ENCODE measurements at places on chromosomes 3 and 15.

DNA sequence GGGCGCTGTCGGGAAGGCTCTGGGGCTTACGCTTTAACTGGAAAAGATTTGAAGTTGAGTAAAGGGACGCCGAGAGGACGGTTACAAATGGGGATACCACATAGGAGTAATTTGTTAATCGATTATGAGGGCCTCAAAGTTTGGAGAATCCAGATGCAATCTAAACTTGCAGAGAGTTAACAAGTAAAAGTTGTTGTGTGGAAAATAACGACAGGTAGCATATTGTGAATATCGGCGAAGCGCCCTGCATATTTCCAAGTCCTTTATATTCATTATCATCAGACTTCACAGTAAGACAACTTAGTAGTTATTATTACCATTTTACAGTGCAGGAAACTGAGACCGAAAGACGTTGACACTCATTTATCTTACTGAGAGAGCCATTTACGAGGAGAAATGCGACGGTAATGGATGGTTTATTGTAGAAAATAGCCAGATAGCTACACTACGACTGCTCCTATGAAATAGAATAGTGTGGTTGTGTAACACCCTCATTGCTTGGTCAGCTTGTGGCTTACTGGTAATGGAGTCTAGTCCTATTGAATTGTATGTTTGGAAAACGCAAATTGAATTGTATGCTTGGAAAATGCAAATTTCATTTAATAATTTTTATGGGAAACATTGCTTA lies 700 bp downstream of the MKRN2 start:
- DNase-seq, result peak; percentile 29

- DNase-seq, result no peak
Observed at GRCh38 chr3:187850258-187850921, 105.1 kb upstream of the BCL6 start.

GRCh38 chr3:186511702-186512101 lies 32.5 kb downstream of the CRYGS start:
- DNase-seq, result no peak

DNA sequence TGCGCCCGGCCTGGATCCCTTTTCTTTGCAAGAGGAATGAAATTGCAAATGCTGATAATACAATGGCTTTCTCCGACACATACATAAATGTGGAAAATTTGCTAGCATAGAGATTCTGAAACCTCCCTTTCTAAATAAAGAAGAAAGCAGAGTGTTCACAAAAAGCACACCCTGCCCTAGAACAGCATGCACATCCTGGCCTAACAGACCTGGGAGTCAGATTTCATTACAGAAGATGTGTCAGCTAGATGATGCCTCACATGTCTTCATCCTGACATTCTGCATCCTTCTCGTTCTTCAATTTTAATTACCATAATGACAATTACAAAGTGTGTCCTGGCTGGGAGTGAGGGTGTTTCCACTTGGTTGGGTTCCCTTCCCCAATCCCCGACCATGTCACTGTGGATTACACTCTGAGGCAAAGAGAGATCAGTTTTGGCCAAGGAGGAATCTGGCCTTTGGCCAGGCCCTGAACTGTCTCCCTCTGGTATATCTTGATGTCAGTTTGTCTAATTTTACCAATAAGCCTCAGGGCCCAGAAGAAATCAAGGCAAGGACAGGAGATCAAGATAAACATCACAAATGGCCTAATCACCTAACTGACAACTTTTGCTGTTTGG lies 104.9 kb upstream of the SPATA12 start:
- no peak for DNase-seq

- no peak for DNase-seq
Observed at GRCh38 chr3:148856384-148856783, 8.7 kb upstream of the CPA3 start.

- DNase-seq, result no peak
Observed at GRCh38 chr3:106135451-106136160, 266.8 kb upstream of the CBLB start.

GRCh38 chr3:180072786-180073185 lies 36.0 kb upstream of the PEX5L start:
- no peak for DNase-seq

- DNase-seq, result peak; percentile 13
Observed at GRCh38 chr3:192514081-192514753, 213.1 kb downstream of the FGF12 start.

DNA sequence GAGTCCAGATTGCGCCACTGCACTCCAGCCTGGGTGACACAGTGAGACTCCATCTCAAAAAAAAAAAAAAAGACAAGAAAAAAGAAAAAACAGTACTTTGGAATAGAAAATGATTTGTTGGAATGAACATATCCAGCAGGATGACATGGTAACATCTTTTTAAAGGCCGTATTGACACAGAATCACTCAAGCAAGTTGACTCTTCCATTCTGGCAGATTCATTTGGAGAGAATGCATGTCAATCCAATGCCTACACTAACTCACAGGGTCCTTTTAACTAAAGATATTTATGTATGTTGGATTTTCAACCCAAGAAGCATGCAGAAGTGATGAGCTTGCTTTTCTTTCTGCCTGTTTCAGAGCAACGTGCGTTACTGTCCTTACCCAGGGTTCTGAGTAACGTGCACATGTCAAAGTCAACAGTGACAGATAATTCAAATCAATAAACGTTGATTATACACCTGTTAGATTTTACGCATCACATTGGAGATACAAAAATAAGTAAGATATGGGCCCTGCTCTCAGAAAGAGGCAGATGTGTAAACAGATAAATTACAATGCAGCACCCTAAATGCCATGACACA lies 77.1 kb upstream of the FNDC3B start:
- DNase-seq, result no peak

DNA sequence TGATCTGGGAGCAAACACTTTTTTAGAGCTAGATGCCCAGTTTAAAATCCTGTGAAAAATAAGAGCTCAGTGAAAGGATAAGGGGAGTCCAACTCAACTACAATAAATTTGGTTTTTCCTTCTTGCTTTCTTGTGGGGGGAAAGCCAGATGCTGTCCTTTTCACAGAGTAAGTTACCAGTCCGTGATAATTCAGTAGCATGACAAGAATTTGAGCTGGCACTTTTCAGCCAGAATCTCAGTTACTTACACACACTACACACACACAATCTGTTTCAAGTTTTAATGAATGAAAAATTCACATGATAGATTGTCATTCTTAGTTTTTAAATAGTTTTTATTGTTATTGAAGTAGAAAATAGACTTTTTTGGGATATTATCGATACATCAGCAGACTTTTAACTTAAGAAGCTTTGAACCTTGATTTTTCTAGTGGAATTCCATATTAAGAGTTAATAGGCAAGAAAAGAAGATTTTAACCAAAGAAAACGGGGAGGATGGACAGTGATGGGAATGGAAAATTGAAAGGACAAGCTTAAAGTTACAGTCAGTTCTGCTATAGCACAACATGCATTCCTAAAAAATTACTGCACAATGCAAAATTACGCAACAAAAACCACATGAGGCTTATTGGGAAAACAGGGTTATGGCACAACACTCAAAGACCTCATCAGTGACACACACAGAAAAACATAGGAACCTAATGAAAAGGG lies 47.0 kb downstream of the PSMD6 start:
- peak; percentile 93 for DNase-seq

DNA sequence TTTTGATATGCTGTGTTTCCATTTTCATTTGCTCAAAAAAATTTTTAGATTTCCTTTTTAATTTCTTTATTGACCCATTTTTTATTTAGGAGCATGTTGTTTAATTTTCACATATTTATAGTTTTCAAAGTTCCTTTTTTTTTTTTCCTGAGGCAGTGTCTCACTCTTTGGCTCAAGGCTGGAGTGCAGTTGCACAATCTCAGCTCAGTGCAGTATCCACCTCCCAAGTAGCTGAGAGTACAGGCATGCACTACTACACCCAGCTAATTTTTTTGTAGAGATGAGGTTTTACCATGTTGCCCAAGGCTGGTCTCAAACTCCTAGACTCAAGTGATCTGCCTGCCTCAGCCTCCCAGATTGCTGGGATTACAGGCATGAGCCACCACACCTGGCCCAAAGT lies 36.2 kb downstream of the PFN2 start:
- DNase-seq, result peak; percentile 71

DNA sequence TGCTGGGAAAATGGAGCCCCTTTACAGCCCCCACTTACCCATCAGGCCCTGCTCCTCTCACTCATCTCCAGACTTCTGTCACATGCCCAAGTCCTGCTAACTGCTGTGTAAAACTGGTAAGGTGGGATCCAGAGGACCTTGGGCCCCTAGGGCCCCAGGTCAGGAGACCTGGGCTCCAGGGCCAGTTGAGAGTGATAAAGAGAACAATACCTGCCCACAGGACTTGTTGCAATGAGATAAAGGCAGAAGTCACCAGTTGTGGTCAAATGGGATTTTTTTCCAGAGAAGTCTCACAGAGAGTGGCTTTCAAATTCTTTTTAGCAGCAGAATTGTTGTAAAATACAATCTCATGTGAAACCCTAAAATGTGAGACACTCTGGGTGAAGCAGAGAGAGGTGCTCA lies 753 bp downstream of the FURIN start:
- no peak for DNase-seq

DNA sequence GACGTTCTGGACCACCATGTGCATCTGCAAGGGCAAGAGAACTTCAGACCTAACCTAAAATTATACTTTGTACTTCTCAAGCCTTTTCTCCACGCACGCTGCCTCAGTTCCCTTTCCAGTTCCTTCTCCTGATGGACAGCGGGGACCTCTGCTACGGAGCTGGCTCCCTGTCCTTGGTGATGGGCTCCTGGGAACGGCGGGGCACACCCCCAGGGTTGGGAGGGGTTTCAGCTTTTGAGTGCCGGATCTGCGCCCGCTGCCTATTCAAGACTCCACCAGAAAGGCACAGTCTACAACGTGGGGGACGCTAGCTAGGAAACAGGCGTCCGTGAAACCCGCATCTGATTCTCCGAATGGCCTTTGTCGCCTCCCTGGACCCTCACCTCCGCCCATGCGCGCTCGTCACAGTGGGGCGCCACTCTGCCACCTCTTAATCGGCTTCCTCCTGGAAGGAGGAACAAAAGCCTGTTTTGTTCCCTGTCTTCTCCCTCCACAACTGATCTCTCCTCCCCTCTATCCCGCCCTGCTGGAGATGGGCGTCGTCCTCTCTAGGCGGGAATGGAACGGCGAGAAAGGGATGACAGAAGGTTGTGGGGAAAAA lies 2.2 kb downstream of the GPR149 start:
- DNase-seq, result peak; percentile 4

GRCh38 chr15:41286665-41287333 lies 45.6 kb downstream of the OIP5 start:
- peak; percentile 33 for DNase-seq

- no peak for DNase-seq
Observed at GRCh38 chr3:156253150-156253549, 132.8 kb downstream of the KCNAB1 start.

DNA sequence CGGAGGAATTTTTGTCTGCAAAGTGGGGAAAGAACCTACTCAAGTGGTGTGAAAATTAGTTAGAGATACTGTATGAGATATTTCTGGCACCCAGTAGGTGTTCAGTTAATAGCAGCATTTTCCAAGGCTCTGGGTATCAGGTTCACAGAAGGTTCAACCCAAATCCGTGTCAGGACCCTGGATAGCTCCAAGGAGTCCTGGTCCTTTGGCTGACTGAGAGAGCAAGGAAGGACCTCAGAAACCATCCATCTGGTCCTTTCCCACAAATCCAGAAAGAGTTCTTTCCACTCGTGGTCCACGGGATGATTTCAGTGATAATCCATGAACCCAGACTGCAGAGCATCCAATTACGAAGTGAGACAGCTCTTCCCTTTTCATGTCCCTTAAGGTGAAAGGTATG lies 51.4 kb downstream of the SLC6A11 start:
- DNase-seq, result peak; percentile 21

DNA sequence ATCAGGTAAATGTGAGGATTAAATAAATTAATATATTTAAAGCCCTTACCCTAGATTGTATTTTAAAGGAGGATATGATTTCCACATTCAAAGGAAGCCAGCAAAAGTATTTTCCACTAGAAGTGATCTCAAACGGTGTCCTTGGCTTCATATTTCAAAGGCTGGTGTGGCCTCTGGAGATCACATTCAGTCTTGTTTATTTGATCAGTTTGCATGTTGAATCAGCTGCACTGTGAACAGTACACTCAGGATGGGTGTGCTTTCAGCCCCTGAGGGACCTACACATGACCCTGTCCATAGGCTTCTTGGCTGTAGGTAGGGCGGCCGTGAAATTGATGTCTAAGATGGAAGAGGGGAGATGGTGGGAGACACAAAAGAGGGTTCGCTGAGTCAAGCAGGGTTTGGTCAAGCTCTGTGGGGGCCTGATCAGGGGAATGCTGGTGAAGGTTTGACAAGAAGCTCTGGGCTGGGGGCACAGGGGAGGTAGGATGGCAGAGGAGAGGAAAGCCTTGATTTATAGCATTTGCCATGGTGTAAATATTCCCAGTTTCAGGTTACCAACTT lies 21.9 kb downstream of the CYP8B1 start:
- no peak for DNase-seq

DNA sequence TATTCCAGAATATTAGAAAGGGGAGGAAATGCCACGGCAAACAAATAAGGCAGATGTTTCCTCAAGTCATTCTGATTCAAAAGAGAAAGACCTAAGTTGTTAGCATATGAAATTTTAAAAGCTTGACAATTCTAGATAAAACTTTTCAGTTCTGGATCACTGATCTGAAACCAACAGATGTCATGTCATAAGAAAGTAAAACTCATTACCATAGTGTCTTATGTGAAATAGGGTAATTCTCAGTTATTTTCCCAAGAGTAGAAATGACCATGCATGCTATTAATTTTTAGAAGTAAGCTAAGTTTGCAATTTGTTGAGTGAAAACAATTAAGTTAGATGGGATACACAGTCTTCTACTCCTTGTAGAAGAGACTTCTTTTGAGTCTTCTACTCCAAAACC lies 630.3 kb downstream of the NAALADL2 start:
- DNase-seq, result no peak

DNA sequence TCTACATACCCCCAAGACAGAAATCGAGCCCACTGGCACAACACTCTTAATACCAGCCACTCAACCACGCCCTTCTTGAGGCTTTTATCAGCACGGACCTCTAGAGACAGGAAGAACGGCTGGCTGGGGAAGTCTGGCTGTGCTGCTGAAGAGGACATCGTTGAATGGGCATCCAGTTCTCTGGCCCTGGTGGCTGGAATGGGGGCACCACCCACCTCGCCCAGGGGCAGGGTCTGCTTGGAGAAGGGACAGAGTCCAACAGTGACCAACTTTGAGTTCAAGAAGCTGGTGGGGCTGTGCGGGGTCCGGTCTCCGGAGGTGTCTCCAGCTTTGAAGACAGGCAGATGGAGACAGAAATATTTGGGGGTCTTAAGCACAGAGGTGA lies 77.5 kb downstream of the ATP10A start:
- DNase-seq, result no peak

- DNase-seq, result no peak
Observed at GRCh38 chr15:37044915-37045648, 55.3 kb downstream of the MEIS2 start.

- peak; percentile 8 for DNase-seq
Observed at GRCh38 chr3:45907769-45908705, 21.7 kb downstream of the CCR9 start.

GRCh38 chr3:196471551-196471950 lies 32.0 kb downstream of the RNF168 start:
- DNase-seq, result peak; percentile 31

All from fibroblast of skin of scalp (primary cell).